ENCODE measurements at places on chromosomes 12 and 14. TPM values are rescaled to one million over a fixed set of nuclear protein-coding genes. Genes with fewer than 3 reads are reported as not detected.

GRCh38 chr12:27161458-27162228 is 79.3 kb upstream of the C12orf71 start:
- peaks cover 5% of the 10 kb centered on the region for H3K4me1 ChIP-seq
- no peaks in the 10 kb centered on the region for H3K27me3 ChIP-seq
- H3K4me3 ChIP-seq, result no peak overlapping the region
- DNase-seq, result no peak
- peaks cover 1% of the 10 kb centered on the region for H3K36me3 ChIP-seq
- H3K27ac ChIP-seq, result no peak overlapping the region

Gene SSTR1
- total RNA-seq, result not detected

DNA sequence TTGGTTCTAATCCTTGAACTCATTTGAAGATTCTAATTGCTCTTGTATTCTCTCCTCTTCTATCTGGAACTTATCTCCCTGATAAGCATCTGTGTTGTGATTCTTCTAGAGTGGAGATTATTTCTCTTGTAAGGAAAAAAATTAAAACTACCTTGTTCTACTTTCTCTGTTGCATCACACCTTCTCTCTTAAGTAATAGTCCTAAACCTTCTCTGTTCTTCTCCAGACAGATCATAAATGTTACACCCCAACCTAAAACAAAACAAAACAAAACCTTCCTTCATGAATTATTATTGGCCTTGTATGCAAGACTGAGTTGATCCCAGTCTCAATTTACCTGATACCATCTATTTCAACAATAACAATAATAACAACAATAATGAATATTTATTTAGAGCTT is 612.1 kb downstream of the DIO2 start:
- DNase-seq, result no peak
- no peaks in the 10 kb centered on the region for H3K27me3 ChIP-seq
- no peaks in the 10 kb centered on the region for H3K36me3 ChIP-seq

GRCh38 chr14:21055432-21056117 is 2.0 kb upstream of the RNASE8 start:
- H3K36me3 ChIP-seq, result no peaks in the 10 kb centered on the region
- no peak for DNase-seq
- peaks cover 8% of the 10 kb centered on the region for H3K27me3 ChIP-seq
- no peak overlapping the region for H3K27ac ChIP-seq
- no peak overlapping the region for H3K4me3 ChIP-seq

- H3K27ac ChIP-seq, result no peak overlapping the region
- no peak overlapping the region for H3K4me3 ChIP-seq
- H3K36me3 ChIP-seq, result no peaks in the 10 kb centered on the region
These were observed 194.1 kb downstream of the MON2 start for GRCh38 chr12:62660756-62661155.

DNA sequence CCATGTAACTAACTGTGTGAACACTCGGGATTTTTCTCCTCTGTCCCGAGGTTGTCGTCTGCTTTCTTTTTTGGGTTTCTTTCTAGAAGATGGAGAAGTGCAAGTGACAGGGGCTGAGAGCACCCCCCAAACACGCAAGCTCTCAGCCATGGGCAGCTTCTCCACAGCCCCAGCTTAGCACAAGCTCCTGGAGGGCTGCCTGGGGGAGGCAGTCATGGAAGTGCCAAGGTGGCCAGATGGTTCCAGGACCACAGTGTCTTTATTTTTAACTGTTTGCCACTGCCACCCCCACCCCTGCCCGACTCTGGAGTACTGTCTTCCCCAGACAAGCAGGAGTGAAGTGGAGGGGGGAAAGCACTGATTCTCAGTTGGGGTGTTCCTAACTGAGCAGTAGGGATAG is 58.2 kb downstream of the ST8SIA1 start:
- no peaks in the 10 kb centered on the region for H3K4me1 ChIP-seq
- no peaks in the 10 kb centered on the region for H3K36me3 ChIP-seq
- H3K27ac ChIP-seq, result no peak overlapping the region
- no peak for DNase-seq

DNA sequence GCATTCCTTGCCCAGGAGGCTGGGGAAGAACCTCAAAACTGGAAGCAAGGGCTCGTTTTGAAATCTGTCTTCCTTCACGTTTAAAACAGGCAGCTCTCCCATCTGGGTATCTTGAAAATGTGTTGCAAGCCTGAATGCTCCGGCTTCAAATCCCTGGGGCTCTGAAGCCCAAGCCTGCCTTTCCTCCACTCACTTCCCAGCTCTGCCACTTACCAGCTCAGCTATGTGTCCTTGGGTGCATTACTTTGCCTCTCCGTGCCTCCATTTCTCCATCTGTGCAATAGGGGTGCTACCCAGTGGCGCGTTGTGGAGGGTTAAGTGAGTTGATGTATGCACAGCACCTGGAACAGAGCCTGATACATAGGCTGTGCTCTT is 97.6 kb downstream of the GCH1 start:
- H3K27ac ChIP-seq, result no peak overlapping the region
- no peaks in the 10 kb centered on the region for H3K36me3 ChIP-seq
- no peak overlapping the region for H3K4me3 ChIP-seq

DNA sequence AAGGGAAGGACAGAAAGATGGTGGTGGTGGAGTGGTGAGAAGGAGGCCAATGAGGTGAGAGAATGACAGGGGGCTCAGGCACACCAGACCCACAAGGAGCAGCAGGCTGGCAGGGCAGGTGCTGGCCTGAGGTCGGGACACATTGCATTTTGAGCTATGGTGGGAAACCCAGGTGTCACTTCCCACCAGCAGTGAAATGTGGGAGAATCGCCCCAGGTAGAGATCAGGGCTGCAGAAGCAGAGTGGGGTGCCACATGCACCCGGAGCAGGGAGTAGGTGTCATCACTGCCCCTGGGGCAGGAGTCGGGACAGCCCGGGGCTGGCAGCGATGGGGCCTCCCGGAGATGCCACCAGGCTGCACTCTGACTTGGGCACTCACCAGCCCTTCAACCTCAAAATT is 315.8 kb downstream of the BCL11B start:
- H3K4me1 ChIP-seq, result no peaks in the 10 kb centered on the region
- H3K27ac ChIP-seq, result no peak overlapping the region
- H3K27me3 ChIP-seq, result no peaks in the 10 kb centered on the region
- H3K4me3 ChIP-seq, result no peak overlapping the region

DNA sequence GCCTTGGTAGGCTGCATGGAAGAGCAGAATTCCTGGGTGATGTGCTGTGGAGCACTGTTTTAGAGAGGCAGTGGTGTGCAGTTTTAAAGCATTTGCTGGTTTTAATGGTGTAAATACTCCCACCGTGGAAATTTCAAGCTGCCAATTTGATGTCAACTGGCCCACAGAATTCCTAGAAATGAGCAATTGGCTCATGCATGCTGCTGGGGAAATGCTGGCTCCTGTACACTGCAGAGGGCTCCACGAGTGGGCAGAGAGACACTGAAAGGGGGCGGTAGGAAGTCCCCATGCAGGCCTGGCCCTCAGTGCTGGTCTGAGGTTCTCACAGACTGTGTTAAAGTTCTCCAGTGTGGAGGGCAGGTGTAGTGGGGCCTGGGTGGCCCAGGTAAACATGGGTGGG is 99.4 kb upstream of the NTF3 start:
- H3K27ac ChIP-seq, result no peak overlapping the region
- no peaks in the 10 kb centered on the region for H3K36me3 ChIP-seq
- no peaks in the 10 kb centered on the region for H3K4me1 ChIP-seq

DNA sequence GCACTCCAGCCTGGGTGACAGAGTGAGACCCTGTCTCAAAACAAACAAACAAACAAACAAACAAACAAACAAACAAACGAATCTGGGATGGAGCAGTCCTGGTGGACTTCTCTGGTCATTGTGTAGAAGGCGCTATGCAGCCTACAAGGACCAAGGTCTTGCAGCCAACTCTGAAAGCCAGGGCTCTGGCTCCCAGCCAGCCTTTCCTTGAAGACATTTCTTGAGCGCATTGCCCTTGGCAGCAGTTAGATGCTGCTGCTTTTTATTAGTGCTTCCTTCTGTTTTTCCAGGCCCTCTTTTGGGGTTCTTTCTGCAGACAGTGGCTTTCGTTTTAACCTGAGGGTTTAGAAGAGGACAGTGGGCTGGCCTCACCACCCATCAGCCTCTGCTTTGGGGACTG is 20.2 kb downstream of the CCDC177 start:
- no peak overlapping the region for H3K27ac ChIP-seq
- no peaks in the 10 kb centered on the region for H3K36me3 ChIP-seq
- no peaks in the 10 kb centered on the region for H3K4me1 ChIP-seq
- no peak for DNase-seq
- peaks cover 18% of the 10 kb centered on the region for H3K27me3 ChIP-seq

GRCh38 chr14:103223818-103224352 is 100.6 kb downstream of the TNFAIP2 start:
- H3K36me3 ChIP-seq, result no peaks in the 10 kb centered on the region
- H3K27ac ChIP-seq, result no peak overlapping the region
- H3K4me3 ChIP-seq, result no peak overlapping the region
- H3K27me3 ChIP-seq, result peaks cover 24% of the 10 kb centered on the region
- no peak for DNase-seq

- DNase-seq, result no peak
- H3K36me3 ChIP-seq, result no peaks in the 10 kb centered on the region
- no peaks in the 10 kb centered on the region for H3K27me3 ChIP-seq
These were observed 98.6 kb downstream of the PELI2 start for GRCh38 chr14:56216626-56217379.

DNA sequence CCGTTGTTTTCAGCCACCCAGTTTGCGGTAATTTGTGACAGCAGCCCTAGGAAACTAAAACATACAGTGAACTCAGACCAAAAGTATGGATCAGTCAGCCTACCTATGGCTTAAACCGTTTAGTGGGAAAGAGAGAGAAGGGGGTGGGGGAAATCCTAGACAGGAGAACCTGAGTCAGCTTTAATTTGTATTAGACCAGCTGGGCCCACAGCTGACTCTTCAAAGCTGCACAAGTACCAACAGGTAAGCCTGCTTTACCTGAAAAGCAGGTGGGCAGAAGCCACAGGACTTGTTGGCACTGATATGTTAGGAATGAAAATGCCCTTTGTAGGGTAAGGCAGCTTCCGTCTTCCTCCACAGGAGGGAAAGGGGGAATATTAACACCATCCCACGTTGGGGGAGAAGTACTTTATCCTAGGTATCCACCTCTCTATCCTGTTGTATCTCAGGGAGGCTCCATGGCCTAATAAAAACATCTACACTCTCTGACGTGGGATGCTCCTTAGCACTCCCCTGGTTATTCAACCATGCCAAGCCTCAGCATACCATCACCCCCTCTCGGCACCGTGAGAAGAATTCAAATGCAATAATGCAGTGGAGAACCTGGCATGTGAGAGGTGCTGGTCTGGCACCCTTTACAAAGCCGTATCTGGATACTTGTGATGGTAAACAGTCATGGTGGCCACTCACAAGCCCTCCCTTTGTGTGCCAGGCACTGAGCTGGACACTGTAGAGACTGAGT is 70.3 kb downstream of the STON2 start:
- H3K36me3 ChIP-seq, result no peaks in the 10 kb centered on the region
- no peaks in the 10 kb centered on the region for H3K4me1 ChIP-seq
- no peak for DNase-seq
- no peak overlapping the region for H3K27ac ChIP-seq
- H3K4me3 ChIP-seq, result no peak overlapping the region

Gene FSCB
- not detected for total RNA-seq

Gene CLEC4E
- not detected for total RNA-seq

DNA sequence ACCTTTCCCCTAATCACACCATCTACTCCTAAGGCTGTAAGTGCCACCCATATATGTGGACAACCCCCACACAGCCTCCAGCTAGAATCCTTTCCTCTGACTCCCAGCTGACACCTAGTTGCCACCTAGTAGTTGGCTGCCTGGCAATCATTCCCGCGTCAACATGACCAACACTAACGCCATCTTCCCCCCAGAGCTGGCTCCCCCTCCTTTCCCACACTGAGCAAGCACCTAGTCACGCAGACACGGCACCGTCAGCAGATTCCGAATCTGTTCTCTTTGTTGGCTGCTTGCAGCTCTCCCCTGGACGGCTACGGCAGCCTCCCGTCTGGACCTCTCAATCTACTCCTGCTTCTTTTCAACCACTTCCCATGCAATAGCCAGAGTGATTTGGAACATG is 27.7 kb downstream of the UBR7 start:
- DNase-seq, result no peak
- no peak overlapping the region for H3K27ac ChIP-seq

Measured in activated CD4-positive, alpha-beta T cell treated with anti-CD3 and anti-CD28 coated beads, Interleukin-2, amount 10 ng/mL, durations not matched to agents 24 days and 14 days (primary cell).